Upper lobe of right lung (tissue), 1 donor: ENCODE measurements at places on chromosomes 4 and X.

- H3K27ac ChIP-seq: no peak overlapping the region
- DNase-seq: no peak
- H3K4me3 ChIP-seq: no peak overlapping the region
Observed at GRCh38 chr4:188903986-188904385, 764.7 kb downstream of the TRIML1 start.

DNA sequence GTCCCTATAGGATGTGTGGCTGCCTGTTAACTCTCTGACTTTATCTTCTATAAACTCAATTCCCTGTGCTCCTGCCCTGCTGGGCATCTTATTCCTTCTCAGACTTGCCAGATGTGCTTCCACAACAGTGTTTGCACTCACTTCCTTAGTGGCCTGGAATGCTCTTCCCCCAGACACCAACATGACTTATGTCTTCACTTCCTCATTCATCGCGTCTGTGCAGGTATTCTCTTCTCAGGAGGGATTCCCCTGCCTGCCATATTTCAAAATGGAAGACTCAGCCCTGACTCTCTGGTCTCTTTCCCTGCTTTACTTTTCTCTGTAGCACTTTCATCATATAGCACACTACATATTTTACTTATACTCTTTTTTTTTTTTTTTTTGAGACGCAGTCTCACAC, 344.0 kb downstream of the CENPC start:
- H3K27me3 ChIP-seq: no peaks in the 10 kb centered on the region
- DNase-seq: no peak
- no peak overlapping the region for H3K4me3 ChIP-seq
- H3K4me1 ChIP-seq: no peaks in the 10 kb centered on the region
- no peaks in the 10 kb centered on the region for H3K36me3 ChIP-seq
- no peak overlapping the region for H3K27ac ChIP-seq

- no peaks in the 10 kb centered on the region for H3K4me1 ChIP-seq
- no peaks in the 10 kb centered on the region for H3K27me3 ChIP-seq
- no peaks in the 10 kb centered on the region for H3K36me3 ChIP-seq
Observed at GRCh38 chr4:17246656-17247055, 265.2 kb downstream of the QDPR start.

DNA sequence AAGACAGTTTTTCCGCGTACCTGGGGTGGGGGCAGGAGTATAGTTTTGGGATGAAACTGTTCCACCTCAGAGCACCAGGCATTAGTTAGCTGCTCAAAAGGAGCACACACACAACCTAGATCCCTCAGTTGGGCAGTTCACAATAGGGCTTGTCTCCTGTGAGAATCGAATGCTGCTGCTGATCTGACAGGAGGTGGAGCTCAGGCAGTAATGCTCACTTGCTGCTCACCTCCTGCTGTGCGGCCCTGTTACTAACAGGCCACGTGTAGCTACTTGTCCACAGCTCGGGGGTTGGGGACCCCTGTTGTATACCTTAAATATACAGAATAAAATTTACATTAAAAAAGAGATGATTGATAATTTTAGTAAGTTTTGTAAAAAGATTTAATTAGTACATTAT, 191.5 kb downstream of the SLC7A11 start:
- no peak for DNase-seq
- no peaks in the 10 kb centered on the region for H3K4me1 ChIP-seq
- H3K27ac ChIP-seq: no peak overlapping the region
- no peak overlapping the region for H3K4me3 ChIP-seq
- H3K27me3 ChIP-seq: no peaks in the 10 kb centered on the region

GRCh38 chr4:165631208-165631894, 241.7 kb upstream of the TLL1 start:
- H3K4me1 ChIP-seq: no peaks in the 10 kb centered on the region
- no peak overlapping the region for H3K4me3 ChIP-seq
- H3K36me3 ChIP-seq: no peaks in the 10 kb centered on the region
- H3K27ac ChIP-seq: no peak overlapping the region

DNA sequence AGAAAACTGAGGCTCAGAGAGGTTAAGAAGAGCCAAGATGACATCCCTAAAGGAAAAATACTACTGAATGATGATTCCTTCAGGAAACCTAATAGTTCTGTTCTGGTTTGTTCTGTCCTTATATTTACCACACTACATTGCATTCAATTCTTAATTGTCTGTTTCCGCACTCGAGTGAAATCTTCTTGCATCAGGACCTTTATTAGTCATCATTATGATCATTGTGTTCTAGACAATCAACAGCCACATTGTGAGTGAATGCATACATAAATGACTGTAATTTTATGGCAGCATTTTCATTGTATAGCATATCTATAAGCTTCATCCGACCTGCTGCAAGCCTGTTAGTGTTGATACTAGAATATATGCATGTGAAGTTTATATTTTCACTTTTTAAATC, 156.7 kb upstream of the FAM241A start:
- DNase-seq: no peak
- no peaks in the 10 kb centered on the region for H3K36me3 ChIP-seq
- H3K4me1 ChIP-seq: peaks cover 5% of the 10 kb centered on the region
- H3K4me3 ChIP-seq: no peak overlapping the region
- no peaks in the 10 kb centered on the region for H3K27me3 ChIP-seq

- no peak for DNase-seq
- no peaks in the 10 kb centered on the region for H3K36me3 ChIP-seq
- no peak overlapping the region for H3K4me3 ChIP-seq
- no peaks in the 10 kb centered on the region for H3K27me3 ChIP-seq
- H3K4me1 ChIP-seq: no peaks in the 10 kb centered on the region
- no peak overlapping the region for H3K27ac ChIP-seq
Observed at GRCh38 chr4:188168726-188169373, 29.6 kb downstream of the TRIML1 start.

DNA sequence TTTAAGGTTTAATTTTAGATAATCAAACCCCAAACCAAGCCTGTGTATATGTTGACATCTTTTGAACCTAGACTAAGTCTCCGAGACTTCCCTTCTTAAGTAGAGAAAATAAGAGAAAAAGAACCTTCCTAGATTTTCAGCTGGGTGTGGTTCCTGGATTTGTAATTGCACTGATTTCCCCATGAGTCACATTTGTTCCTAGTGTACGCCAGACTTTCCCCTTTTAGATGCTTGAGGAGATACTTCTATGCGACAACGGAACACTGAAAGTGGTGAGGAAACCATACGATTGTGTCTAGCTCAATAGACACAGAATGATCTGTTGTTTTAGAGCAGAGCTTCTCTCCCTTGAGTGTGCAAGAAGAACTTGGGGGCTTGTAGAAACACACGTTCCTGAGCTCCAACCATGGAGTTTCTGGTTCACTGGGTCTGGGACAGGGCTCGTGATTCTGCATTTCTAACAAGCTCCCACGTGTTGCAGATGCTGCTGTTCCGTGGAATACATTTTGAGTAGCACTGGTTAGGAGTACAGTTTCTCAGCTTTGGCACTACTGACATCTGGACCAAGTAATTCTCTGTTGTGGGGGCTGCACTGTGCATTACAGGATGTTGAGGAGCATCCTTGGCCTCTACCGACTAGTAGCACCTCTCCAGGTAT, 87.1 kb downstream of the AMELX start:
- H3K36me3 ChIP-seq: no peaks in the 10 kb centered on the region
- H3K4me1 ChIP-seq: no peaks in the 10 kb centered on the region
- no peak for DNase-seq

GRCh38 chr4:51858605-51859202, 15.8 kb downstream of the DCUN1D4 start:
- no peak overlapping the region for H3K4me3 ChIP-seq
- no peak for DNase-seq
- H3K27me3 ChIP-seq: no peaks in the 10 kb centered on the region
- no peak overlapping the region for H3K27ac ChIP-seq

GRCh38 chr4:108313546-108314339, 145.0 kb upstream of the LEF1 start:
- no peak overlapping the region for H3K4me3 ChIP-seq
- no peaks in the 10 kb centered on the region for H3K36me3 ChIP-seq
- DNase-seq: no peak
- H3K4me1 ChIP-seq: no peaks in the 10 kb centered on the region
- no peaks in the 10 kb centered on the region for H3K27me3 ChIP-seq

- no peak for DNase-seq
- no peaks in the 10 kb centered on the region for H3K27me3 ChIP-seq
- no peaks in the 10 kb centered on the region for H3K4me1 ChIP-seq
Observed at GRCh38 chrX:79556800-79557199, 189.7 kb upstream of the ITM2A start.

DNA sequence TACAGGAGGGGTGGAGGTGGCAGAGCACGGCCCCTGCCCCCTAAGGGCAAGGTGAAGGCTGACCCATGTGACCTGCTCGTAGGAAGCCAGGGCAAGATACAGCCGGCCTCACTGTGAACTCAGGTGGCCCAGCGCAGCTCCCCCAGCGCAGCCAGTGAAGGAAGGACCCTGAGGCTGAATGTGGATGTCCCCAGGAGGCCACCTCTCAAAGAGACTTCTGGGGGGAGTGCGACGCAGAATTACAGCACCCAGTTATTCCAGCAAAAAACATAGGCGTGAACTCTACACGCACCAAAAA, 52.6 kb downstream of the ZFYVE28 start:
- peak; percentile 48 for DNase-seq
- H3K4me1 ChIP-seq: peaks cover 15% of the 10 kb centered on the region
- H3K27ac ChIP-seq: no peak overlapping the region
- no peaks in the 10 kb centered on the region for H3K27me3 ChIP-seq
